Muscle of arm (tissue), 14 donors: ENCODE measurements at places on chromosomes 5 and 9. TPM values are rescaled to one million over a fixed set of nuclear protein-coding genes. Genes with fewer than 3 reads are reported as not detected.

DNA sequence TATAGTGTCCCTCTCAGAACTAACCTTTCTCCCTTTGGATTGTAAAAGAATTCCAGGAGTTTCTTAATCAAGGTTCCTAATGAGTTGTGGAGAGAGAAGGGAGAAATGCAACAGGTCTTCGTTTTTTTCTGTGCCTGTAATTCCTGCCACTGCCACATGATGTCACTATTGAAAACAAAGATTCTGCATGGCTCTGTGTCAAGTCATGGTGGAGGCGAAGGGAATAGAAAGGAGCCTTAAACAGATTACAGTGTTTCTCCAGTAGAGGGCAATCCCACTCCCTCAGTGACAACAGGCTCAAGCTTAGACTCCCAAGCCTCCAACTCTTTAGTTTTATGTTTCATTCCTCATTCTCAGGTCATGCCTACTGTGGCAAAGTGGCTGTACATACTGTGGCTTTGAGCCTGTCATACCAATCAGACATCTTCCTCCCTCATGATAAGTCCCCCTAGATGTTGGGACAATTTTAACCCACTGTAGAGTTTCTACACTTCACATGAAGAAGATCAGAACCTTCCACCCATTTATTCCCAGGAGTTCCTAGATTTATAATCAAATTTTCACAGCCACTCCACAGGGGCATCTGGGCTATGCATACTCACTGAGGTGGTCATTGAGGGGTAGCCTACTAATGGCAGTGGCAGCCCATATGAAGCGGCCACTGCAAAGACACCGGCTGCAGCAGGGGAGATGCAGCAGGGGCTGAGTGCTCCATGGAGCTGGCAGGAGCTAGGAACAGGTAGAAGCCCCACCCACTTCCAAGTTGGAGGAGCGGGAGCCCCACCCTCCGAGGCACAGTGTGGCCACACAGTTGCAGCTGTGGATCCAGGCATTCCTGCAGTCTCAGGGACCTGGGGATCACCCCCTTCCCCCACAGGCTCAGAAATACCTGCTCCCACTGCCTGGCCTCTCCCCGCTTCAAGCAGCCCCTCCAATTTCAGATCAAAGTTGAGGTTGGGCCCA lies 97.4 kb upstream of the TRIM32 start:
- DNase-seq = no peak

DNA sequence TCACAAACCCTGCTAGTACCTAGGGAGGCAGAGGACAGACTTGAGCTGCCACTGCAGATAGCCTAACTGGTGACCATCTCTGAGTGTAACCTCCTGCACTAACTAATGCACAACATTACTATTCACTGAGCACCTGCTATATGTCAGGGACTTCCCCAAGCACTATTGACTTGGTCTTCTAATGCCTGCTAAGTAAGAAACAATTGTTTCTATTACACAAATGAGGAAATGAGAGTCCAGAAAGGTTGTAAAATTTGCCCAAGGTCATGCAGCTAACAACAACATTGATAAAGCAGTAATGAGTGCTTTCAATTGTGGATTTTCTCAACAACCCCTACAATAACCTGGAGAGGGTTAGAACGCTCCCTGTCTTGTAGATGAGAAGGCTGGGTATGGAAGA lies 183.7 kb downstream of the ZNF462 start:
- DNase-seq = no peak

GRCh38 chr5:122195802-122196394 lies 66.6 kb downstream of the ZNF474 start:
- peak; percentile 67 for DNase-seq

- DNase-seq = no peak
These were observed 28.1 kb downstream of the SMARCA2 start for GRCh38 chr9:2043243-2043642.

DNA sequence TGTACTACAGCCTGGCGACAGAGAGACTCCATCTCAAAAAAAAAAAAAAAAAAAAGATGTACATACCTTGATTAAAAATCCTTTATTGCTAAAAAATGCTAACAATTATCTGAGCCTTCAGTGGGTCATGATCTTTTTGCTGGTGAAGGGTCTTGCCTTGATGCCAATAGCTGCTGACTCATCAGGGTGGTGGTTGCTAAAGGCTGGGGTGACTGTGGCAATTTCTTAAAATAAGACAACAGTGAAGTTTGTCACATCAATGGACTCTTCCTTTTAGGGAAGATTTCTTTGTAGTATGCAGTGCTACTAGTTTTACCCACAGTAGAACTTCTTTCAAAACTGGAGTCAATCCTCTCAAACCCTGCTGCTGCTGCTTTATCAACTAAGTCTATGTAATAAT lies 33.9 kb upstream of the OTULINL start:
- DNase-seq = no peak

DNA sequence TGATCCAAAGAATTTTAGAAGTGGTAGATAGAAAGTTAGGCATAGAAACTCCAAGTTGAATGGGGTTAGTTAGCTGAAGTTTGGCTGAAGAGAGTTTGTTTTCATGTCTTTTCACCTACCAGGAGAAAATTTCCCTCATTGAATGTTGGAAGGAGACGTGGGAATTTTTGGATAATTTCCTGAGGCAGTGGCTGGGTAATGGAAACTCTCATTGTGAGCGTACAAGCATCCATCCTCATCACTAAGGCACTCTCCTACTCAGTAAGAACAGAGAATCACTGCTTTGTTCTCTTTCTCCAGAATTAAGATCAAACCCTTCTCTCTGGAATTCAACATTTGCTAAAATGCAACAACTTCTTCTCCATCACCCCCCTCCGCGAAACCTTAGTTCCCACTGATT lies 179.7 kb downstream of the PALM2AKAP2 start:
- DNase-seq = no peak

DNA sequence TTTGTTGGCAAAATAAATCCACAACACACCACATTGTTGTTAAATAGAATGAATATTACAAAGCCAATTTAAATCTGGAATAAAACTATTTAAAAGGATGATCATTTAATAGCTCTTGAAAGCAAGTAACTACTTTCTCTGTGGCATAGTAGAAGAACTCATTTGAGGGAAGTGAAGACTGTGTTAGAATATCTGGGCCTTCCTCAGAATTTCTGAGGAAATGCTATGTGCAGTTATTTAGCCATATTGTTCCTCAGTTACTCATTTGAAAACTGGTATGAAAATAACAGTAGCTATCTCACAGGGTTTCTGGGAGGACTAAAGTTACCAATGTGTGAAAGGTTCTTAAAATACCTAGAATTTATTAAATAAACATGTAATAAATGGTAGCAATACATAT lies 595.8 kb downstream of the PSAT1 start:
- DNase-seq = no peak

- peak; percentile 41 for DNase-seq
These were observed 62.4 kb downstream of the SERINC5 start for GRCh38 chr5:80193401-80193800.

OR1K1 gene
- polyA plus RNA-seq = not detected

DNA sequence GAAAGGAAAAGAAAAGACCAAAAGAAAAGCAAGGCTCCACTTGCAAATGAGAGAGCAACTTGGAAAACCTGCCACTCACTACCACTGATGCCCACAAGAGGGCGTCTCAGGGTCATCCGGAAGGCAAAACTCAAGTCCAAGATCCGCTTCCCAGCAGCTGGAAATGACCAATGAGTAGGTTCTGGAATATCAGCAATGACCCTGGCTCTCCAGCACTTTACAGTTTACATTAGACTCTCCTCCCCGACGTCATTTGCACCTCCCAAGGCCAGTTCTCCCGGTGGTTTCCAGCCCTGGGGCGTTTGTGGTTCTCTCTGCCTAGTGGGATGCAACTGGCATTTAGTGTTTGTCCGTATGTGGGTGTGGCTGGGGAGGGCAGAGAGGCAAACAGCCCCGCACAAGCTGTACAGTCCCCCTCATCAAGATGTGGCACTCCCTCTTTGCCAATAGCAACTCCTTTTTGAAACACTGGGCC lies 193.8 kb upstream of the ZNF618 start:
- peak; percentile 83 for DNase-seq

- no peak for DNase-seq
These were observed 389.1 kb downstream of the GADD45G start for GRCh38 chr9:89993678-89994630.

DNA sequence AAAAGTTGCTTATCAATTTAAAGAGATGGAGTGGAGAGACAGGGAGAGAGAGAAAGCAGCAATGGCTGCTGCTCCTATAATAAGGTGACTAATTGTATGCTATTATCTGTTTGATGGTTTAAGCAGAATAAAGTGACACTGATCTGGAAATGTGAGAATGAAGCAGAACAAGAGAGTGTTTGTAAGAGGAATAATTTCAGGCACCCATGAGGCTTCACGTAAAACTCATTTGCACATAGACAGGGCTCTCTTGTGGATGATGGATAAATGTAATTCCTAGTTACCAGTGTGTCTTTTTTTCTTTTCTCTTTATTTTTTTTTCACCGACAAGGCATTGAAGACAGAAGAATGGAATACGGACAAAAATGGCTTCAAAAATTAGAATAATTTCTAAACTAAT lies 228.8 kb upstream of the TYRP1 start:
- no peak for DNase-seq

GRCh38 chr9:130364619-130365322 lies 80.0 kb upstream of the ASS1 start:
- DNase-seq = no peak

GRCh38 chr5:139295346-139296057 lies 2.0 kb downstream of the MATR3 start:
- DNase-seq = no peak

DNA sequence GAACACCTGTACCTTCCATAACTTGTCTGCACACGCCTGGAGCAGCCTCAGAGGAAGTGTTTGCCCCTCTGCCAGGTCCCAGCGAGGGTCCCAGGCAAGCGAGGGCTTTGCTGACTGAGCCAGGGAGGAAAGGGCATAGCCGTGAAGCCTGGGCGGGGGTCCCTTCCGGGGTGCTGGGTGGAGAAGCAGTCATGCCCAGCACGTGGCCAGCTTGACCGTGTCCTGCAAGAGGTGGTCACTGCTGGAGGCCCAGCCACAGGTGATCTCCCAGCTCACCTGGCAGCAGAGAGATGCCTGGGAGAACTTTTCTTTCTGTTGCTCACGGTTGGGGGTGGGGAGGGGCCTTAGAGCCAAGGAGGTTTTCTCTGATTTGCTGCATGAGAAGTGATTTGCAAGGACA lies 195.3 kb downstream of the CACNA1B start:
- DNase-seq = no peak

- no peak for DNase-seq
These were observed 36.7 kb upstream of the KCNIP1 start for GRCh38 chr5:170466988-170467707.

DNA sequence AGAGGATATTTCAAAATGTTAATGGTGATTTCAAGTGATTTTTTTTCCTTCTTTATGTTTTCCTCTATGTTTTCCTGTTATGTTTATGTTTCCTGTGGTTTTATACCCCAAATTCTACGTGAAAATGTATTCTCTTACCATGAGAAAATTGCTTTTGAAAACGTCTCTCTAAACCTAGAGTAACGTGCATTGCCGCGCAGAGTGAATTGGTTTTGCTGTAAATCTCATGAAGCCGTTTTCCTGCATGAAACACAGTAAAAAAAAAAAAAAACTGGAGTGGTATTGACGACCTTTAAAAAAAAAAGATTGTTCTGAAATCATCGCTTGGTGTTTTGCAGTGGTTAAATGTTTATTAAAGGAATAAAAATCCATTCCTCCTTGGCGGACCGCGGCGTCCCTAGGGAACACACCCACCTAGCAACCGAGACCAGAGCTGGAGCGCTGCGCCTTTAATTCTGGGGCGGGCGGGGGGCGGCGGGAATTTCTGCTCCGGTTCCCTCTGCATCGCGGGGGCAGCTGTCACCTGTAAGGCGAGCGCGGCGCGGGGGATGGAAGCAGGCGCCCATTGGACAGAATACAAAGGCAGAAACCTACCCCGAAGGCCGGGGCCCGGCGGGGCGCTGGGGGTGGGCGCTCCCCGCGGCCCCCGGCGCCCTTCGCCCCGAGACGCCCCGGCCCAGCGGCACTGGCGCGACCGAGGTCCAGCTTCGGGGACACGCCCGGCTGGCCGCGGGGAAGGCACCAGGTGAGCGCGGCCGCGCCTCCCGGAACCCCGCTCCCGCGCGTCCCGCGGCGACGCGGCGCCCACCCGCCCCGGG lies at the start of gene SOWAHA:
SOWAHA (plus strand) TSS at position 522 of the 818 bp plus-strand sequence. CDS start 320 bp downstream, outside the sequence.
- DNase-seq = no peak

DNA sequence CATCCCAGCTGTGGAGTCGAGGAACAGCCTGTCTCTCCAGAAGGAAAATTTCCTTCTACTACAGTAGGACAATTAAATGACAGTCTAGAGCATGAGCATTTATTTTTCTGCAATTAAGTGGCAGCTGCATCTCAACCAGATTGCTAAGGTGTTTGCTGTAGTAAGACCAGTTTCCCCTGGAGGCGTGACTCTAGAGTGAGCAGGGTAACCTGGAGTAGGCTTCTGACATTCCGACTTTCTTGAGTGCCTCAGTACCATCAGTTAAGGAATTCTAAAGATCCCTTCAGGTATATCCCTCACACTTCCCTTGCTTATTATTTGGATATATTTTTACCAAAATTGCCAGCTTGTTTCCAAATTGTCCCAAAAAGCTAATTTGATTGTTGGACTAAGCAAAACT lies 59.2 kb upstream of the IRX2 start:
- no peak for DNase-seq

DNA sequence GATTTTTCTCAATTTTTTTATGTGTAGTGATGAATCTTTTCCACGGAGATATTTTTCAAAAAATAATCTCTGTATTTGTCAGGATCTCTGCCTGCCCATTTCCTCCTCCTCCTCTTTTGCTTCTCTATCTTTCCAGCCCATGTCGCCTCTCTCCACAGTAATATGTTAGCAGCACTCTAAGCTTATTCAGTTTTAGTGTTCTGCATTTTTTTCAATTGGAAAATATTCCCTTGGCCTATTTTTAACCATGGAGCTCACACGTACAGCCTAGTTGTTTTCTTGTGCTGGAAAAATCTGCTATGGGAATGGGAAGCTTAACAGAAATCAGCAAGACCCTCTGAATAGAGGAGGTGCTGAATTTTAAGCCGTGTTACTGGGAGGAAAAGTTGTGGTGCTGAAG lies 16.3 kb downstream of the TRPC7 start:
- no peak for DNase-seq

MEGF10 gene
- 40.7 TPM for polyA plus RNA-seq

RETREG1 gene
- polyA plus RNA-seq = 69.6 TPM
